Pulmonary artery endothelial cell (primary cell): ENCODE measurements at places on chromosomes 4 and X. TPM values are rescaled to one million over a fixed set of nuclear protein-coding genes. Genes with fewer than 3 reads are reported as not detected.

Gene GAGE12J
- total RNA-seq, result not detected in 2 replicates

Gene PRRG3
- not detected in 2 replicates for total RNA-seq

Gene NLGN3
- 0.04 and 0.13 TPM in 2 replicates for total RNA-seq

GRCh38 chr4:88865046-88865445 is 167.4 kb upstream of the NAP1L5 start:
- DNase-seq, result no peak

DNA sequence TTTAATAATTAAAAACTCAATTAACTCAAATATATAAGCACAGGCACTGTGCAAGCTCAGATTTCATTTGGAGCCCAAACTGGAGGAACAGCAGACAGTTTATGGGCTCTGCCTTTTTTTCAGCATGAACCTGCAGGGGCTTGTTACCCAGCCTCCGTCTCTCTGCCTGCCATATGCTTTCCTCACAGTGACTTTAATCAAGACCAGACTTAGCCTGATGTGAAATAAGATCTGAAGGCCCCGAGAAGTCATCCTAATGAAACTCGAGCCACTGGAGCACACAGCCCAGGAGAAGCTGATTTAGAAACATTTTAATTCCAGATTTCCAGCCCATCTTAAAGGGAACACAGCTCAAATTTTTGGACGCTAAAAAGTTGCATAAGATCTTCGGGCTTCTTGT is 55.6 kb downstream of the SPATA18 start:
- no peak for DNase-seq

- DNase-seq, result no peak
Measured at GRCh38 chr4:2820216-2820982, 23.2 kb upstream of the ADD1 start.

DNA sequence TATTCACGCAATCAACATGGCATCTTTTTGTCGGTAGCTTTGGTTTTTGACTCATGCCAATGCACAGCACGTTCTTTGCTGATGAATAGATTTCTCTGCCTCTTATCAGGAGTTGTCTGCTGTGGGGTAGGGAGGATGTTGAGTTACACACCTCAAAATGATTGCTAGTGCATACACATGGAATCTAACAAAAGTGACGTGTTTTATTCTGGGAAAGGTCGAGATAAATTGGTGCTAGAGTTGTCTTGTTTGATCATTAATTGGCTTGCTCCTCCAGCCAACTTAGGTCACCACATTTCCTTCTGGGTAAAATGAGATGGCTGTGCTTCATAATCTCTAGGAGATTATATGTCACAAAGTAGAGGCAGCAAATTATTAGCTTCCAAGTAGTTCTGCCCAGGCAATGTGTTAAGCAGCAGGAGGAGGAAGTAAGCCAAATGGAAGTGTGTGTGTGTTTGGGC is 3.9 kb downstream of the RAB9A start:
- DNase-seq, result no peak

DNA sequence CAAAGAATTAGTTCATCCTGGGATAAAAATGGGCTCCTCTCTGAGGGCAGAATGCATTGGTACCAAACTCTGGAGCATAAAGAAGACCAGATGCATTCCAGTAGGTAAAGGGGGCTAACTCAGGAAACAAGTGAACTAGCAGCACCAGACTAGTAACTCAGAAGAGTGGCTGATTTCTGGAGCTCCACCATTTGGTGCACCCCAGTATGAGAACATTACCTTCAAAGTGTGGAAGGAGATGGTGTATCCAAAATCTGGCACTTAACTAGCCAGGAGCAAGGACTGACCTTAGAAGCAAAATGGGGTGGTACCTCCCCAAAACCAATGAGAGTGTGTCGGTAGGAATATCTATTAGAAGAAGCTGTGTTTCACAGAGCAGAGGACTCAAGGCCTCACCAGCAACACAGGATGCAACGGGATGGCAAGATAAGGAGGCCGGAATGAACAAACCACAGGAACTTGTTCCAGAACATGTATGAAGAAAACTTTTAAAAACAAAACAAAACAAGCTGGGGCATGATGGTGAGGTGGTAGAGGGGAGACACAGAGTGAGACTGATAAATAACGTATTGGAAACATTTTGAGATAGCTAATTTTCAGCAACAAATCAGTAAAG is 142.3 kb downstream of the INPP4B start:
- DNase-seq, result no peak

- no peak for DNase-seq
Measured at GRCh38 chr4:80619070-80619674, 283.6 kb downstream of the CFAP299 start.

GRCh38 chrX:77070202-77070918 is 376.8 kb upstream of the FGF16 start:
- DNase-seq, result no peak

DNA sequence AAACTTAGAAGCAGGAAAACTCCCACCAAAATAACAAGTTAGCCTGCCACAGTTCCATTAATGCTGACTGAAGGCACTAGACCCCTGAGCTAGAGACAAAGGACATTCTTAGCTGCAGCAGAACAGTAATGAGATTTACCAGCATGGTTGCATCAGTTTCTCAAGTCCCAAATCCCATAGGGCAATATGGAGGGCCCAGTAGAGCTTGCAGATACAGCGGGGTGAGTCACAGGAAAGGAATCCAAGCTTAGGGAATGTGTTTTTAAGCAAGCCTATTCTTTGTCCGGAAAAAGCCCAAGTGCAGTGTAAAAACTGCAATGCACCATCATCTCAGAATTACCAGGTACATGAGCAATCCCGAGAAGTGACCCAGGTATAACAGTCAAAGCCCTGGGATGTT is 51.3 kb upstream of the EXOC1L start:
- peak; percentile 60 for DNase-seq

GRCh38 chr4:39613093-39613656 is 25.5 kb downstream of the SMIM14 start:
- no peak for DNase-seq

DNA sequence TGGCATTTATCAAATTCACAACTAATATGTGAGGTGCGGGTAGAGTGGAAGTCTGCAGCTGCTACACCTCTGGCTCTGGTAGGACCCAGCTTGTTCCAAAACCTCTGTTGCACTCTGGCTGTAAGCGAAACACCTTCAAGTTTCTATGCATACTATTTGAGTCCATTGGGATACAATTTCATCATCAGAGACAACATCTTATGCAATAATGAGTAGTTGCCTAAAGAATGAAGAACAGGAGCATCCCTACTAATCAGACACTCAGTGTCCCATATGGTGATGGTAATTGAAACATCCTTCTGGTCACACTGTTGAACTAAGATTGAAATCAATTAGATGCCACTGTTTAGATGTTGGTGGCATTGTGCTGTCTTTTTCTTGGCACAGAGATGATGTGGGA is 178.4 kb downstream of the MGST2 start:
- DNase-seq, result no peak

DNA sequence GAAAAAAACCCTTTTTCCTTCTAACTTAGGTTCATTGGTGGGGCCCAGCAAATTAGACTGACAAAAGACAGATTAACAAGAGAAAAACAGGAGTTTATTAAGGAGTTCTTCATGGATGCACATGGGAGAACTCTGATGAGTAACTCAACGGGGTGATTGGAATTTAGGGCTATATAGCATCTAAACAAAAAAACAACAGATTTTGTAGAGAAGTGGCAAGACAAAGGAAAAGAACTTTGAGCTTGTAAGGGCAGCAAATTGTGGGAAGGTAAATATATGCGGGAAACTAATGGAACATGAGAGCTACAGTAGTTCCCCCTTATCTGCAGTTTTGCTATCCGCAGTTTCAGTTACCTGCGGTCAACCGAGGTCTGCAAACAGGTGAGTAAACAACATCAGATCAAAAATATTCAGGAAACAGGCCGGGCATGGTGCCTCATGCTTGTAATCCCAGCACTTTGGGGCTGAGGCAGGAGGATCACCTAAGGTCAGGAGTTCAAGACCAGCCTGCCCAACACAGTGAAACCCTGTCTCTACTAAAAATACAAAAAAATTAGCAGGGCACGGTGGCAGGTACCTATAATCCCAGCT is 573.6 kb downstream of the ADGRL3 start:
- DNase-seq, result no peak

GRCh38 chr4:40750461-40751258 is 905 bp downstream of the NSUN7 start:
- DNase-seq, result no peak

GRCh38 chrX:22021751-22022324 is 10.3 kb upstream of the PHEX start:
- DNase-seq, result no peak

DNA sequence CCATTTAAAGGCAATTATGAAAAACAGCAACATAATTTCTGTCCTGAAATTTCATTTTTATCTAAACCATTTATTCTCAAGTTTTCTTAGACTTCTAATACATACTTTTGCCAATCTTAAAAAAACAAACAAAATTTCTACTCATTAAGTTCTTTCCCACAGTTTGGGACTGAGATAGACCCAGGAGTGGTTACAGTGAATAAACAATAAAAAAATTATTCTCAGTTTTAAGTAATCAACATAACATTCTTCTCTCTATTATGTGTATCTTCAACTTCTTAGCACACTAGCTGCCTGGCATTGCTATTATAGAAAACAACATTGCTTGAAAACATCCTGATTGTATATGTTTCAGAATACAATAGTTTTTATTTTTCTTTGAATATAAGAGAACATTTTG is 532.8 kb downstream of the IL15 start:
- no peak for DNase-seq
